Kidney glomerular epithelial cell (primary cell): ENCODE measurements at places on chromosomes 6 and 20.

DNA sequence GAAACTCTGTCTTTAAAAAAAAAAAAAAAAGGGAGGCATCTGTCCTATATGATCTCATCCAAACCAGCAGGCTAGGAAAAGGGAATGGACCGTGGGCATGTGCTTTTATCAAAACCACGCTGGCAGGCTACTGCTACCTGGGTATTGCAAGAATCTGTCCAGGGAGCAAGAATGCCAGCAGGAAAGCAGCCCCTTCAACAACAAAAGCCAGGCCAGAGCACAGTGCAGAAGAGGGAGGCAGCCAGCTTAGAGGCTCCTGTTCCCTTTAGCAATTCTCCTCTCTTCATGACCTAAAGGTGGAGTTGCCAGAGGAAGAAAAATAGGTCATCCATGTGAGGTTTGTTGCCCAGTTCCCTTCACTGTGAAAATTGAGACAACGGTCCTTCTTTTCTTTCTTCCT, 18.2 kb downstream of the TBC1D20 start:
- no peak for DNase-seq

DNA sequence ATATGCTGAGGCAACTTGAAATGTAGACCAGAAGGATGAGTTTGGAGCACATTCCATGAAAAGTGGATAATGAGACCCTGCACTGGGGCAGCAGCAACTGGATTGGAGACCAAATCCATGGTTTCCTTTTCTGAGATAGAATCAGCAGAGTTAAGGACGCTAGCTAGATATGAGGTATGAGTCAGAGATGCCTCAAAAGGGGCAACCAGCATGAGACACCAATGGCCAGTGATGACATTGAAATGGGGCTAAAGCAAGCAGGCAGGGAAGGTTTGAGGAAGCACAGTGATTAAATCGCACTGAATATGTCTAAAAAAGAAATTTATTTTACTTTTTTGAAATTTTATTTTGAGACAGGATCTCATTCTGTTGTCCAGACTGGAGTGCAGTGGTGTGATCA, 802.4 kb downstream of the TFAP2A start:
- DNase-seq = no peak

- DNase-seq = no peak
Observed at GRCh38 chr20:13356591-13356990, 135.5 kb downstream of the ISM1 start.

DNA sequence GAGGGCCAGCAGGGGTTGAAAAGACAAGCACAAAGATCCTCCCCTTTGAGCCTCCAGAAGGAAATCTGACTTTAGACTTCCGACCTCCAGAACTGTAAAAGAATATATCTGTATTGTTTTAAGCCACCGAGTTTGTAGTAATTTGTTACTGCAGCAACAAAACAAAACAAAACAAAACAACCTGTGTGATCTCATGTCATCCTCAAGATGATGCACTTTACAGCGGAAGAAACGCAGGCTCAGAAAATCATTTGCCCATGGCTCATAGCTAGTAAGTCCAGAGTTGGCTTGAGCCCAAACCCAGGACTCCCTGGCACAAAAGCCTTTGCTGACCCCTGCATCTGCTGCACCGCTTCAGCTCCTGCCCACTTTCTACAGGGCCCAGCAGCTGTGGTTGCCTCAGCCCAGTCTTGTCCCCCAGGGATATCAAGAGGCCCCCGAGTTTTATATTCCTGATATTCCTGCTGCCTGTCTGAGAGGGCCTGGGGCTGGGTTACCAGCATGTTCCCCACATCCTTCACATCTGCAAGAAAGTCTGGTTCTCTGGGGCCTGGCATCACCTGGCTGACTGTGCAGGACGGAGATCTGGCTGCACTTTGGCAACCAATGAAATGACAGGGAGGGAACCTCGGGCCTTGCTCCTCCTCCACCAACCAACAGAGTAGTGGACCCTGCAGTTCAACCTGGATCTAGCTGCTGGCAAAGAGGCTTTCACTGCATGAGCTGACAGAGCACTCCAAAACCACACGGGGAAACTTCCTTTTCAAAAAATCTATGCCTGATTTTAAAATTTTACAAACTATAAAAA, 56.9 kb downstream of the JPH2 start:
- DNase-seq = no peak

- DNase-seq = peak; percentile 37
Observed at GRCh38 chr6:29071831-29072723, 15.0 kb downstream of the OR2B3 start.

DNA sequence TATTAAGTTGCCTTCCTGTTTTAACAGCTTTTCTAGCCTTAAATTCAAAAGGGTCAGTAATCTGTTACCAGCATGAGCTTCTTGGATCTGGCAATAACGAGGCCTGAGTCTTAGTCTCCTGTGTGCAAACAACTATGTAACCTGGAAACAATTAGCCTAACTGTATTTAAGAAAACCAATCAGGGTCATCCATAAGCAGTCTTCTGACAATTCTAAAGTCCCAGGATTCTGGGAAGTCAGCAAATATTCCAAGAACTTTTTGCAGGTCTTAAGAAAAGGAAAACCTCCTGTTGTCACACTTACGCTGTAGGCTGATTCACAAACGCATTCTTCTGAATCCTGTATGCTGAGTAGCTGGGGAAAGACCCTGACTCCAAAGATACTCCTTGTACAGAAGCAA, 90.4 kb downstream of the COL12A1 start:
- DNase-seq = no peak

DNA sequence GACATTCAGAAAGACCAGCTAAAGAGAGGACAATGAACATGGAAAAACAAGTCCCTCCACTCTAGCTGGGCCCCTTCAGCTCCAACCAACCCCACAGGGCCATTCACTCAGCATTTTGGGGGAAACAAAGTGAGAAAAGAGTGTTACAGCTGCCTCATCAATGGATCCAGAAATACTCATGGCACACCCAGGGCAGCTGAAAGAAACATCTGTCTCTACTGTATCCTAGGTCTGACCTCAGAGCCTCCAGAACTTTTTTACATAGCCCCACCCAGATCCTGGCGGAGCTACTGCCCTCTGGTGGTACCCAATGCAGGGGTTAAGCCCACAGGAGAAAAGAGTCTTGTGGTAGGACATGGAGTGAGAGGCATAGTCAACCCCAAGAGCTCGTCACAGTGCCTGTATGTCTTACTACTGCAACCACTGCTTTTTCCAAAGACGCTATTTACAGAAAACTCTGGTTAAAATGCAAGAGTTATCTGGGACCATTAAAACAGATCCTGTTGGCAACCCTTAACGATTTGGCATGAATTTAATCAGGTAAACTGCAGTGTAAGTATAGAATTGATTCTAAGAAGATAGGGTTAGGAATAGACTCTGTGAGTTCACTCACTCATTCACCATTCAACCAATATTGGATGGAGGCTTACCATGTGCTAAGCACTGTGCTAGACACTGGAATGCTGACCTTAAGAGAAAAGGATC, 37.4 kb upstream of the FAM83C start:
- DNase-seq = no peak

GRCh38 chr6:165863801-165864200, 200.8 kb upstream of the PDE10A start:
- DNase-seq = no peak

GRCh38 chr20:22924046-22924737, 110.9 kb upstream of the SSTR4 start:
- DNase-seq = no peak

DNA sequence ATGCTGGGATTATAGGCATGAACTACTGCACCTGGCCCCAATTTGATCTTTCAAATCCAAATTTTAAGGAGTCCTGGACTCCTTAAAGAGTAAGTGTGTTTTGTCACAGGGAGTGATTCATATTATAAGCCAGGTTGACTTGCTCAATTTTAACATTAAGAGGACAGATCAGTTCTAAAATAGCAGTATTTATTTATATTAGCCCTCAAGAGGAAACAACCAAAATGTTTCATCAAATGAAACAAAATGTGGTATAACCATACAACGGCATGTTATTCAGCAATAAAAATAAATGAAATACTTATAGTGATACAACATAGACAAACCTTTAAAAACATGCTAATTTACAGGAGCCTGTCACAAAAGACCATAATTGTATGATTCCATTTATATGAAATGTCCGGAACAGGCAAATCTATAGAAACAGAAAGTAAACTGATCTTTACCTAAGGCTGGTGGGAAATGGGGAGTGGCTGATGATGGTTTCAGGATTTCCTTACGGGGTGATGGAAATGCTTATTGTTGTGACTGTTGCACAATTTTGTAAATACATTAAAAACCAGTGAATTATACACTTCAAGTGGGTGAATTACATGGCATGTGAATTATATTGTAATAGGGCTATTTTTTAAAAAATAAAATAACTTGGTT, 637.4 kb downstream of the MMUT start:
- no peak for DNase-seq

GRCh38 chr20:7015257-7015656, 247.8 kb downstream of the BMP2 start:
- no peak for DNase-seq

DNA sequence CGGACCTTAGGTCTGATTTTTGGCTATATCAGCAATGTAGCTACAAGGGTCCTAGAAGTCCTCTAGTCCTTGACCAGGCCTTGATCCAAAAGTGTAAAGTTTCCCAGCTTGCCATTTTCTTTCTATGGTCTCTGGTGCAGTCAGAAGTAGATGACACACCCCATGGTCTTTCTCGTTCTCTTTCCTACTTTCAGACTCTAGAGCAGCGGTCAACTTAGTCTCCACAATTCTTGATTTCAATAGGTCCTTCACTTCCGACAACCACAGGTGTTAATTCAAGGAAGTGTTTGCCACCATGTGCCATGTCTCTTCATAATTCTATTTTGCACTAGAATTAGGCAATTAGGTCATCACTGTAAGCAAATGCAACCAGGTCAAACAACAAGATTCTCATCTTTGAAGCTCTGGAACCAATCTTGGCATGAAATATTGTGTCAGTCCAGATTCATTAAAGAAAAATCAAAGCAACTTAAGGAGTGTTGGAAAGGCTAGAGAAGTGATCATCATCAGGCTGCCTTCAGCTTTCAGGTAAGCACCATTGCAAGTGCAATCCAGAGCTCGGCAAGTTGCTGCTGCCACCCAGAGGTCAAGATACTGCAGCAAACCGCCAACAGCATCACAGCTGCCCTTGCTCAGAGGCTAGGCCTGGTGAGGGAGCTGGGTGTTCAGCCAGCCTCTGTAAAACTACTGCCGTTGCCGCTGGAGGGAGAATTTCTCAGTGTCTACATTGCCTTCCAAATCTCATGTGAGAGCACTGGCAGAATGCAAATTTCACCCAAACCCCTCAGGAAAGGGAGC, 5.6 kb upstream of the SYNE1 start:
- DNase-seq = peak; percentile 14

GRCh38 chr6:84329077-84329476, 101.6 kb upstream of the CEP162 start:
- DNase-seq = no peak

- peak; percentile 46 for DNase-seq
Observed at GRCh38 chr6:68233623-68234022, 401.5 kb upstream of the ADGRB3 start.

GRCh38 chr6:114987281-114987680, 644.5 kb upstream of the HS3ST5 start:
- no peak for DNase-seq

DNA sequence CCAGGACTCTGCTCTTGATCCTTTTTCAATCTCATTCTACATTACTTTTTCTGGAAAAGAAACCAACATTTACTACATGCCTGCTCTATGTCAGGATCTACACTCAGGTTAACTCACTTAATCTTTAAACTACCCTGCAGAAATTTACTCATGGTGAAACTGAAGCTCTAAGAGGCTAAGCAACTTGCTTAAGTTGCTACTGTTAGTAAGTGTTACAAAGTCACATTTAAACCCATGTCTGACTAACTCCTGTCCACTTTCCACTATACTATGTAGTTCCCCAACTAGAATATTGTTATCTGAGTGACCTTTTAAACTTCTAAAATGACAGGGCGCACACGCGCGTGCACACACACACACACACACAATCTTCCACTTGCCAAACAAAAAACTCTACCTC, 5.0 kb downstream of the CEP162 start:
- no peak for DNase-seq
